Activated T-helper 1 cell treated with Interleukin-2 at 50 U/mL for 16 hours (primary cell): ENCODE measurements at places on chromosomes 6 and 20.

DNA sequence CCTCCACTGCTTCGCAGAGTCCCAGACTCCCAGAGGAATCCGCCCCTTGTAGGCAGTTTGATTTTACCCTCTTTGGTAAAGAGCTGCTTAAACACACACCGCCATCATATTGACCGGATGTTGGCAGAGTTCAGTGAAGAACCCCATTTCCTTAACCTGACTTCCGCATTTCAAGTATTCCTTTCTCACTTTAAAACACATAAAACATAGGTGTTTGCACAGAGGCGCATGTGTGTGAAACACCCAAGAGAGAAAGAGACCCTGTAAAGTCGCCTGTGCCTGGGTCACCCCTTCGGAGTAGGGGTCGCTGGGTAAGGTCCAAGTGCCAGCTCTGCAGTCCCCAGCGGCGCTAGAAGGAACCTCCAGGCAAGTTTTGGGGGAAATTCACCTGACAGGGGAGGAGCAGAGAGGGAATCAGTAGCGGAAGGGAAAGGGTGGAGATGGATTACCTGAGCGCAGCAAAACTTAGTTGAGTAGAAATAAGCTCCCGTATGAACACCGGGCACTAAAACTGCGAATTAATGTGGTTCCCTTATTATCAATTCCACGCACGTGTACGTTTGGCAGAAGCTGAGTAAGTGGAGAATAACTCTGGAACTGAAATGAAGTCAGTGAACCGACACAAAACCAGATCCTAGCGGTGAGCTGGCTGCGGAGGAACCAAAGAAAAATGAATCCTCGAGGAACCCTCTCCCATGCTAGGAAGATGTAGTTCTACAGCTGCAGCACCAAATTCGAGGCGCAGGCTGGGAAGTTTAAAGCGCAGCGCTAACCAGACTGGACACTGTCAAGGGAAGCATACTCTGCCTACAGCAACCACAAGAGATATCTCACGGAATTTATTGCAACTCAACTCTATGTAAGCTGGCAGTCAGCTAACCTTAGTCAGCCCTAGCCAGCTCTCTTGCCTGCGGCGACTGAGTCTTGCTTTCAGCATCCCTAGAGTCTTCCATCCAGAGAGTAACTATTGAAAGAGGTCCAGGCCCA lies 3.5 kb upstream of the HTR1B start:
- DNase-seq: no peak

- DNase-seq: no peak
These were observed 59.3 kb upstream of the STMND1 start for GRCh38 chr6:17042422-17043147.

GRCh38 chr6:161417717-161418462 lies 144.0 kb upstream of the AGPAT4 start:
- no peak for DNase-seq

DNA sequence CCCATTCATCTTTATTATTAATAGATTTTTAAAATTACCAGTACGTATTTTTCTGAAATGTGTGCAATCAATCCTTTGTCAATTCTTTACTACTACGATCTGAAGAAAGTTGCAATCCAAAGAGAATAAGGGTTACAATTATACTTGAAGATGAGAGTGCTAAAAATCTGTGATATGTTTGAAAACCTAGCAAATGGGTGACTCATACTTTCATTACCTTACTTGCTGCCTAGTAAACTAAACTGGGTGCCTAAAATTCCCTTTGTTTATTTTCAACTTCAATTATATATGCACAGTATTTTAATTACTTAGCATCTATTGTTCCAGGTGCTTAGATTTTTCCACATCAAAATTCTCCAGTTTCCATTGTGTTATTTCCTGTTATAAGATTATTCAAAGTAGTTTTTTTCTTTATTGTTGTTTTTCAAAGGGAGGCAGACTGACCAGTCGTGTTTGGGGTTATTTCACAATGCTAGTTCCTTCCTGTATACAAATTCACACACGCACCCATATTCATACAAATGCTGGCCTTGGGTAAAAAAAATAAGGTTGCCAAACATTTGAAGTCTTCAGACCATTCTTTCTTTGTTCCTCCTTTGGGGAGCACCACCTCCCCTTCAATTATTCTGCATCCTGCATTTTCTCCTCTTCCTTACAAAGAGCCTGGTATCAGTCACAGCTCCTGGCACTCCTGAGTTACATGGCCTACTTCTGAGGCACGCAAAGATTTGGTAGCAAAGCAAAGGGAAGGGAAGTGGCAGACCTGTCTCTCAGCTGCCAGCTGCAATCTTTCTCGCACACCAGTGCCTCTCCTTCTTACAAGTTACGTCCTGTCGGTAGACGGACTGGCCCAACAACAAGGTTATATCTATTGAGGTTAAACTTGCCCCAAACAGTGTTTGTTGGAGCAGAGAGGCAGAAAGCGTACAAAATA lies 16.2 kb upstream of the FAM135A start:
- DNase-seq: no peak

DNA sequence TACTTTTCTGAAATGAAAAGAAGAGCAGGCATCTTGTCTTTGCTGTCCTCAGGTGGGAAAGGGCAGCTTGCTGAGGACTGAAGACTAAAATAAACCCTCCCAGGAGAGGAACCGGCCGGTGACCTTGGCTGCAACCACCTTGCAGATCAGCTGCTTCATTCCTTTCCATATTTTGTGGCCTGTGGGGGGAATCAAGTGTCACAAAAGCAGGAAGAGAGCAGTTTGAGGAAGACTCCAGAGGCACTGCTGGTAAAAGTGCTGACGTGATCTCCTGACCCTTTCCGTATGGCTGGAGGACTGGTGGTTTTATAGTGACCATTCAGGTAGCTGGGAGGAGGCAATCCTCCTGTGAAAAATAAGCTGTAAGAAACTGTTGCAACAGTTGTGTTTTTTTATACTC lies 157.0 kb downstream of the PLCB4 start:
- no peak for DNase-seq

DNA sequence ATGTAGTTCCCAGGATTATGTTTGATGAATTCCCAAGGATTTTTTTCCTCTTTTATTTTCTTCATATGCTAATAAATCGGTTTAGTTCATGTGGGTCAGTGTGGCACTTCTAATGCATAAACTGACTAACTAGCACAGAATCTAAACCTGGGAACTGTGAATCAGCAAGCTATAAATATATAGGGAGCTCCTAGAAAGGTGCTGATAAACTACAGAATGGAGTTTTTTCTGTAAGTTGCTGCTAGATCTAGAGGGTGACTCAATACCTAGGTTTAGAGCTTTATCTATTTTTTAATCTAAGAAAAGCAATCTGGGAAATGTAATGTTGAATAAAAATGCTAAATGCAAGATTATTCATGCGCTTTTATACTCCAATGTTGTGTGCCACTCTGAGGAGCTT lies 118.8 kb upstream of the PTCHD4 start:
- no peak for DNase-seq

GRCh38 chr20:58559368-58559729 lies 44.1 kb upstream of the APCDD1L start:
- no peak for DNase-seq

GRCh38 chr6:122214605-122215318 lies 184.7 kb upstream of the HSF2 start:
- DNase-seq: no peak

GRCh38 chr20:62418709-62419487 lies 8.4 kb downstream of the RBBP8NL start:
- no peak for DNase-seq

GRCh38 chr20:20832715-20833114 lies 120.3 kb upstream of the RALGAPA2 start:
- DNase-seq: no peak

DNA sequence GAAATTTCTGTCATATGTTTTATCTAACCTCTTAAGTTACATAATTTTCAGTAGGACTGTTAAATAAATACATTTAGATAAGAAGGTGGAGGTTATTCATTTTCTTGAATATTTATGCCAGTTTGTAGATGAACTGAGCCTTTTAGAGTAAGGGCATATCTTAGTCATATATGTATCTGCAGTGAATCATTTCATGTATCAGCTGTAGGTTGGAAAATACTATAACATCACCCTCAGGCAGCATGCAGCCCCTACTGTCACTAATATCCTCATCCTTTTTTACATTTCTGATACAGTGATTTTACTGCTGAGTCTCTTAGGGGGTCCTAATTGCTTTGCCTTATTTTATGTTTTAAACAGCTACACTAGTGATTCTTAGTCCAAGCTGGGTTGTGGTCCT lies 19.5 kb upstream of the SUMO4 start:
- DNase-seq: no peak

DNA sequence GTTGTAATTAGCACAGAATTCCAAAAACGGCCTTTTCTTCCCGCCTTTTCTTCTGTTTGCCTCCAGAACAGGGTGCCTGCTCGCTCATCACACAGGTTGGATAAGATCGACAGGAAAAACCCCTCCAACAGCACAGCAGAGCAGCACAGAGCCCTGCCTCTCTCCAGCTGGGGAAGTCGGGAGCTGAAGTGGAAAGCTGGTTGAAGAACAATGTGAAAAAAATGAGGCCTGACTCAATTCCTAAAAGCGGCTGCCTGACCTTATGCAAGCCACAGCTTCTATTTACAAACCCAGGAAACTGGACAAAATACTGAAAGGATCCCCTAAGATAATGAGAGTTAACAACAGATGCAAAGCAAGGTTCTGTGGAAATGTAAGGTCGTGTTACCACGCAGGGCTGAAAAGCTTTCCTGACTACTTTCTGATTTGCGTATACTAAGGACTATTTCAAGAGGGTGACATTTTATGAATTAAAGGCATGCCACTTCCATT lies 116.9 kb downstream of the TTLL2 start:
- no peak for DNase-seq

- no peak for DNase-seq
These were observed 176.6 kb upstream of the PTPRK start for GRCh38 chr6:128696691-128697689.

GRCh38 chr20:63536241-63536977 lies 767 bp downstream of the PTK6 start:
- no peak for DNase-seq

DNA sequence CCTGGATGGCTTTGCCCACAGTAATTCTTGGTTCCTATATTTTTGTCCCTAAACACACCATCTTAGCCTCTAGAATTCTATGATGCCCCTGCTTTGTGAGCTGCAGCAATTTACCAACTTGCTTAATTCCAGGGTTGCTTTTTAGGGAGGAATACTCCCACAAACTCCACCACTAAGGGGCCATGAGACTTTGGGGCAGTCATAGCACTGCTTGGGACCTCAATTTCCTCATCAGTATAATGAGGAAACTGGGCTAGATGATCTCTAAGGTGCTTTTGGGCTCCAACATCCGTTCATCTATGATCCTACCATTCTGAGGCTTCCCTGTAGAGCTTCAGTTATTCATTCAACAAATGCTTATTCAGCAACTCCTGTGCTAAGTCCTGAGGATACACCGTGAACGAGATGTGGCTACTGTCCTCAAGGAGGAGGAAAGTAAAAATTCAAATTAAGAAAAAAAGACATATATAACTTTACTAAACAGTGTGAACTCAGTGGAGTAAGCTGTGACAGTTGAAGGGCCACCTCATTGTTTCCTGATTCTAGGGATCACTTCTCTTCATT lies 75.3 kb downstream of the PRDM1 start:
- DNase-seq: no peak

- no peak for DNase-seq
These were observed 93.6 kb upstream of the NEDD9 start for GRCh38 chr6:11326116-11326515.

GRCh38 chr6:17361013-17361412 lies 32.4 kb upstream of the CAP2 start:
- no peak for DNase-seq

- no peak for DNase-seq
These were observed 7.2 kb upstream of the FAM50B start for GRCh38 chr6:3841711-3842565.

GRCh38 chr6:141598487-141598886 lies 534.2 kb upstream of the GJE1 start:
- no peak for DNase-seq

DNA sequence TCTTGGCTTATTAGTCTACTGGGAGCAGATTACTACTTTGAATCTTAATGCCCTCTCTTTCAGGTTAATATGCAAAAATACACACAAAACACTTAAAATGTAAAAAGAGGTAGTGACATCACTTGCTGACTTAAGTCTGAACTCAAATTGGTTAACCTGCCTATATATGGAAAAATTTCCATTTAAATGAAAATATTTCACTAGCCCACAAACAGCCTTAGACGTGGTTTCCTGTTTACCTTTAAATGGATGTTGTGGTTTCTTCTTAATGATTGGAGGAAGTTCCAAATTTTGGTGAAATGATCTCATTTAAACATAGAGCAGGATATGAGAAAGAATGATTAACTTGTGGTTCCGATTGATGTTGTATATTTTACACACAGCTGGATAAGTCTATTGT lies 553.7 kb downstream of the CD109 start:
- no peak for DNase-seq

- no peak for DNase-seq
These were observed 257.8 kb downstream of the RNGTT start for GRCh38 chr6:88705601-88706000.

- no peak for DNase-seq
These were observed at the start of gene TCF21 for GRCh38 chr6:133888929-133889556. Gene TCF21, plus strand, starts transcription at chr6:133889113. Its CDS starts 285 bp downstream, at chr6:133889398.

- DNase-seq: no peak
These were observed 702 bp downstream of the ETV7 start for GRCh38 chr6:36386495-36387439.

DNA sequence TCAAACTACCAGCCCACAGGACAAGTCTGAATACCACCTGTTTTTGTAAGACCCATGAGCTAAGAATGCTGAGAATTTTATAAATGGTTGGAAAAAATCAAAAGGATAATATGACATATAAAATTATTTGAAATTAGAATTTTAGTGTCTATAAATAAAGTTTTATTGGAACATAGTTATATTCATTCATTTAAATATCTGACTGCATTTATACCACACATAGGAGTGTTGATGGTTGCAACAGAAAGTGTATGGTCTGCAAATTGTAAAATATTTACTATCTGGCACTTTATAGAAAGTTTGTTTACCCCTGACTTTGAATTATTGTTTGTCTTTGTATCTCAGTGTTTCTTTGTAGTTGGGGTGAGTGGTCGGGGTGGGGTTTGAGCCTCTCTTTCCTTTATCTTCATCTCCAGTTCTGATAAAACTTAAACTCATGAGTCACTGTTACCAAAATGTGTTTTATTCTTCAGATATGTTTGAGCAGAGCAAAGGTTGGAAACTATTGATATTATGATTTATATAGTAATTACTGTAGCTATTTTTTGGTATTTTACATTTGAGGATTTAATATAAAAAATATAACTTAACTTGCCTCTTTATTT lies 55.5 kb downstream of the CD2AP start:
- no peak for DNase-seq

- no peak for DNase-seq
These were observed at the start of gene RSPO4 for GRCh38 chr20:1001911-1002681. Gene RSPO4, minus strand, starts transcription at chr20:1002311. Its CDS starts 147 bp downstream, at chr20:1002164.

GRCh38 chr20:2559279-2559626 lies 22.9 kb downstream of the TMC2 start:
- DNase-seq: no peak

GRCh38 chr6:25487012-25487411 lies 165.0 kb upstream of the SCGN start:
- DNase-seq: no peak

DNA sequence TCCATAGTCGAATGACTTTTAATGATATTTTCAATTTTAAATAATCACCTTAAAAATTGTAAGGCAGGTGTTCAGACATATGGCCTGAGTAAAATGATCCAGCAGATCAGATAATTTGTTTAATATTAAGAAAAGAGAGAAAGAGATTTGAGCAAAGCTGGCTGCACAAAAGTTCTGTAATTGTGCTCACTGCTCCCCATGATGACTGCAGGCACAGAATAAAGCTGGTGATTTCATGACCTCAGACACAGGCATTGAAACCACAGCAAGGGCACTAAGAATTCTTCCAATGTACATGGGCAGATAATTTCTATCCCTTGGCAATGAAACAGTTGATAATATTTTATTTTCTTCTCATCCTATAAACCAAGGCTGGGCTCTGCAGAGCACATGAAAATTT lies 553.1 kb downstream of the NKAIN2 start:
- DNase-seq: no peak
